ENCODE measurements at places on chromosomes 4 and X.

GRCh38 chrX:42837747-42838146, 59.8 kb upstream of the PPP1R2C start:
- no peak for DNase-seq

- DNase-seq: no peak
Measured at GRCh38 chr4:146585761-146586333, 52.8 kb upstream of the POU4F2 start.

- no peak for DNase-seq
Measured at GRCh38 chr4:174613979-174614378, 91.7 kb upstream of the HPGD start.

DNA sequence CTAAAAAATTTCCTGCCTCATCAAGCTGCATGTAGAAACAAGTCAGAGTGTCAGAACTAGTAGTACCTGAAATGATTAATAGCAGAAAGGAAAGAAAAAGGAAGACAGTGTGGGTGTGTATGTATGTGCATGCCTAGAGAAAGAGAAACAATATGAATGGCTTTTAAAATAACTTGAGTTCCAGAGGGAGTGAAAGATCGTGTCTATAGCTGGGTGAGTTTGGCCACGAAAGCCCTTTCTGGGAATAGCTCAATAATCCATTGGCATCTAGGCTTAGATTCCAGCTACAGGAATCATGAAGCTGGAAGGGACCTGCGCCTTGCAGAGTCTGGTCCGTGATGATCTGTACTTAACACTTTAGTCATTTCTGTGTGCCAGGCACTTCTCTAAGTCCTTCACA, 195.6 kb downstream of the RAPGEF2 start:
- DNase-seq: no peak

GRCh38 chr4:47372561-47372960, 90.9 kb downstream of the COMMD8 start:
- DNase-seq: no peak

GRCh38 chrX:68428431-68428830, 4.9 kb downstream of the OPHN1 start:
- no peak for DNase-seq

DNA sequence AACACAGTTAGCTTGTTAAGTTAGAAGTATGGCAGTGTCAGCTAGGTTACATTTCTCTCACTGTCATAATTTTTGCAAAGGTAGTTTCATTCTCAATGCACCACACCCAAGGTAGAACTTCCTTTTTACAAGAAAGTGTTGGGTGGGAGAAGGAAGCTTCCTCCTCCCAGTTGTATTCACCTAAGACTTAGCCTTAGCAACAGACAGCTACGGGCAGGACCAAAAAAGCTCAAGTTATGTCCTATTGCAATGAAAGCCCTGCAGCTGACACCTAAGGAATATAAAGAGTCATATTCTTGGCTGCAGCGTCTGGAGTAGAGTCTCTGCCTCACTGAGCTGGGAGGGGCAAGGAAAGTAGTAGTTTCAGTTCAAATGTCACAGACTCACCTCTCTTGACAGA, 25.1 kb upstream of the PRDM8 start:
- no peak for DNase-seq

DNA sequence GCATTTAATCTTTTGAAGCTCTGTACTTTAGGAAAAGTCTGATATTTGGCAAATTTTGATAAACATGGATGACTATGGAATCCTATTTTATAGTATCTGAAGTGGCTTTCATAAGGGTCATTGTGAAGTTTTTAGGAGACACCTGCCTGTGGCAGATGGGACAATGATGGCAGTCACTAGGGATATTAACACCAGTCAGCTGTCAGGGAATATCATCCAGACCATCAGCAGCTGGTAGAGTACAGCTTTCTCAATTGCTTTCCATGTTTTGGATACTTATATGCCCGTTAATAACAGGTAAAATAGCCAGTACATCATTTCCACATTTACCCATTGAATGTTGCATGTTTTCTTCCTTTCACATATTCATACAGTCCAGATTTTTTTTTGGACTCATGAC, 39.1 kb downstream of the NPNT start:
- DNase-seq: no peak

DNA sequence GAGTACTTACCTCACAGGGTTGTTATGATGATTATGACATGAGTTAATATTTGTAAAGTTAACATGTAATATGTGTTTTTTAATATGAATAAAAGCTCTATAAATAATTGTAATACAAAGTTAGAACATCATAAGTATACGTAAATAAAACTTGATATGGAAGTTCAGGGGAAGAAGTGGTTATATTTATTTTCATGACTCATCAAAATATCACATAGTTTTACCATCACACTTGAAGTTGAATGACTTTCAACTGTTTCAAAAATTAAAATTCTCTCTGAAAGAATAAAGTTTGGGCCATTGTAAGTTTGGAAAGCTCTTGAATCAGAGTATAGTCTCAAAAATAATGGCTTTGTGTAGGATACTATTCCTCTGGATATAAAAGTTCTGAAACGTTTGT, 8.3 kb downstream of the SH2D1A start:
- DNase-seq: no peak

DNA sequence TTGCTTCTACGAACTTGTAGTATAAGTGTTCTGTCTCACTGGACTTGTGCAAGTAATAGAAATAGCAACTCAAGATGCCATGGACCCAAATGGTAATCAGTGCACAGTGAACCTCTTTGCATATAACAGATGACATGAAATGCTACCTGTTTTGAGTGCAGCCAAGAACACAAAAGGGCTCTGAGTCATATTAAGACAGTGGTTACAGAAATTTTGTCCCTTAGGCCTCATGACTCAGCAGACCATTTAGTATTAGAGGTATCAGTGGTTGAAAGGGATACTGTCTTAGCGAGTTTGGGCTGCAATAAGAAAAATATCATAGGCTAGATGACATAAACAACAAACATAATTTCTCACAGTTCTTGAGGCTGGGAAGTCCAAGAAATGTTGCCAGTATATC, 502.9 kb upstream of the PCDH10 start:
- DNase-seq: peak; percentile 1

GRCh38 chr4:11079171-11079570, 349.5 kb downstream of the HS3ST1 start:
- no peak for DNase-seq

GRCh38 chrX:16427668-16428067, 222.3 kb upstream of the S100G start:
- no peak for DNase-seq

GRCh38 chr4:52111995-52112394, 60.9 kb downstream of the SPATA18 start:
- DNase-seq: no peak

DNA sequence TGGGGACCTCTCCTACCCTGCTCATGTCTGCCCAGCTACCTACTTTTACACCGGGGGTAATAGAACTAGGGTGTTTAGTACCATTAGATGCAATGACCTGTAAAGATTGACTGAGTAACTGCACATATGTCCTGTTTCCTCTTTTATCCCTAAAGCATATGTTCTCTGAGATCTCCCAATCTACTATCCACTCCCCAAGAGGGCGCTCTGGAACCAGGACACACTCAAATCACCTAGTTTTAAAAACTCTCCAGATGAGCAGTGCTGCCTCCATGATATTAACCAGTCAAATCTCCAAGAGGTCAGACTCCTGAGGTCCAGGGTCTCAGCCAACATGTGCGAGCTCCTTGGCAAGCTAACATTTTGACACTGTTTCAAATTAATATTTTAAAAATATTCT, 87.0 kb upstream of the TSPAN5 start:
- no peak for DNase-seq

- DNase-seq: no peak
Measured at GRCh38 chr4:149987330-149988086, 90.7 kb upstream of the DCLK2 start.

- DNase-seq: no peak
Measured at GRCh38 chr4:70979445-70980008, 13.9 kb upstream of the DCK start.

DNA sequence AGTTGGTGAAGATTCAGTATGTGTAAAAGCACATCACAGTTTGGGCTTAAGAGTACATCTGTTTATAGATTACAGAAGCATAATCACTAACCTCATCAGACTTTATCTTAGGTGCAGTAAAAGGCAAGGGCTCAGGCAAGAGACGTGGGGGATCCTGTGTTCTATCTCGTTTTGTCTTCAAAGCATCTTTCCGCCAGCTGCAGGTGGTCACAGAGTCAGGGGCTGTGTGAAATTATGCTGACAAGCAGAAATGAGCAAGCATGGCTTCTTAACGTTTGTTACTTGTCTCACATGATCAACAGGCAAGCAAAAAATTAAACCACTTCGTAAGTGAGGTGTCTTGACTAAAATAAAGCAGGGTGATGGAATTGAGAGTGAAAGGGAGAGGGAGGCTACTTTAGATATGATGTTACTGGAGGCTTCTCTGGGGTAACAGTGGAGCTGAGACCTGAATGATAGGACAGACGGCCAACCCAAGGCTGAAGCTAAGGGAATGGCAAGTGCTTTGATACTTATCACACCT, 1.4 kb upstream of the TEC start:
- no peak for DNase-seq

GRCh38 chr4:121936101-121936500, 15.8 kb downstream of the TRPC3 start:
- no peak for DNase-seq

DNA sequence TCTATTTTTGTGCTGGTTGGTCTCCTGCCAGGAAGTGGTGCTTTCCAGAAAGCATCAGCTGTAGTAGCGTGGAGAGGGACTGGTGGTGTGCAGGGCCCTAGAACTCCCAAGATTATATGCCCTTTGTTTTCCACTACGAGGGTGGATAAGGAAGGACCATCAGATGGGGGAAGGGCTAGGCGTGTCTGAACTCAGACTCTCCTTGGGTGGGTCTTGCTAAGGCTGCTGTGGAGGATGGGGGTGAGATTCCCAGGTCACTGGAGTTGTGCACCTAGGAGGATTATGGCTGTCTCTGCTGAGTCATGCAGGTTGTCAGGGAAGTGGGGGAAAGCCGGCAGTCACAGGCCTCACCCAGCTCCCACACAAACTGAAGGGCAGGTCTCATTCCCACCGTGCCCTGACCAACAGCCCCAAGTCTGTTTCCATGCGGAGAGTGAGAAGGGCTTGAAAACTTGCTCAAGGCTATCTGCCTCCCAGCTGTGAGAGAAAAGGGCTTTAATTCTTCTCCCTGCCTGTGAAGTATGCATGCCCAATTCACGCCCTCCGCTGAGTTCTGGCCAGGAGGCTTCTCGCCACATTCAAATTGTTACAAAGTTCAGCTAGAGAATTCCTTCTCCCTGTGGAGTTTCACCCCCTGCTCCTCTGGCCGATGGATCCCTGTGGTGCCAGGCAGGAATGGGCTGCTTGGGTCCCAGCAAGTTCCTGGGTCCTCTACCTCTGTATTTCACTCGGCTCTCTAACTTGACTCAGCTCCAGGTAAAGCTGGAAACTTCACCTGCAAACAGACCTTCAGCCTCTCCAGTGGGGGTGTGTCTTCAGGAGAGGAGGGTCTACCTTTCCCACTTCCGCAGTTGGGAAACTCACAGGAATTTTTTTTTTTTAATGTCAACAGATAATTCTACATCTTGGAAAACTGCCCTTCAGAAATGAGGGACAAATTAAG, 7.7 kb upstream of the CSTF2 start:
- DNase-seq: no peak

DNA sequence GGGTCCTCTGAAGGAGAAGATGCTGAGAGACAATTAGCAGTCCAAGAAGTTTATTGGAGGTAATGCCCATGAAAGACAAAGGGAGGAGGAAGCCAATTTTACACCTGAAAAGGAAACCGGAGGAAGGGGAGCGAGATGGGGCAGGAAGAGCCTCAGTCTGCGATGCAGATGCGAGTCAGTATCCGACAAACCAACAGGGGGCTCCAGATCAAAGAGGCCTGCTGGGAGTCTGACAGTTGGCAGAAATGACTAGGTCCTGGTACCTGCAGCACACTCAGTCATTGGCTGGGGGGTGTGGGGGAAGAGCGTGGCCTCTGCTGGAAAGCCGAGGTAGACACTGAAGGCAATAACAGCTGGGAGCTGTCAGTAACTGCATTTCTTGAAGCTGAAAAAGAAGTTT, 231.1 kb upstream of the CENPE start:
- DNase-seq: no peak

DNA sequence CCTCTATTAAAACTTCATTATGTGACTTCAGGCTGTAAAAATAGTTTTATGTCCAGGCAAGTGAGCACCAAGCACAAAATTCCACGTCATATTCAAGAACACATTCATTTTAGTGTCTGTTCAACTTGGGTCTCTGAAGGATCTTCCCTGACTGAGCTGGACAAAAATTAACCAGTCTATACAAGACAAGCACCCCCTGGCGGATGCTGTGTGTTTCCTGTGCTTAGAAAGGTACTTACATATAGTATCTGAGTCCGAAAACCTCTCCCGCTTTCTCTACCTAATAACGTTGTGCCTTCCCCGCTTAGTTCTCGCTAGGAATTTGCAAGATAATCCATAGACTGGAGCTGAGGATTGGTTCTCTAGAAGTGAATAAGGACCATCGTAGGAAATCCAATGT, 2214.5 kb upstream of the TENM3 start:
- peak; percentile 3 for DNase-seq

DNA sequence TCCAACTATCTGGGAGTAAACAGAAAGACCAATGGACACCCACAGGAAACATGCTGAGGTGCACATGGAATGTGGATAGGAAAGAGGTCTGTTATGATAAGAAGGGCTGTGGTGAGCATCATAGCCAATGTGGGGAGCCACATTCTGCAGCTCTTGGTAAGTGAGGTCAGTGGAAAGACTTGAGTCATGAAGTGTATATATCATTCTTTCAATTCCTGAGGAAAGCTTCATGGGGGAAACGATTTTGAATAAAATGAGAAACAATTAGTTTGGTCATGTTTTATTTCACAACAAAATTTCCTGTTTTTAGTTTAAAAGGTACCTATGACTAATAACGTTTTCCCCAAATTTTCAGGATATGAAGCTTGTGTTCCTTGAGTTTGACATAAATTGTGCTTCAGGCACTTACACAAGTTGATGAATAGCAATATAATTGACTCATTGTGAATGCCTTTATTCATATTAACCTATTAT, 41.4 kb upstream of the RASSF6 start:
- peak; percentile 76 for DNase-seq

GRCh38 chr4:173420324-173420752, 21.4 kb upstream of the SCRG1 start:
- no peak for DNase-seq

- DNase-seq: no peak
Measured at GRCh38 chrX:12423346-12423745, 285.1 kb downstream of the FRMPD4 start.

DNA sequence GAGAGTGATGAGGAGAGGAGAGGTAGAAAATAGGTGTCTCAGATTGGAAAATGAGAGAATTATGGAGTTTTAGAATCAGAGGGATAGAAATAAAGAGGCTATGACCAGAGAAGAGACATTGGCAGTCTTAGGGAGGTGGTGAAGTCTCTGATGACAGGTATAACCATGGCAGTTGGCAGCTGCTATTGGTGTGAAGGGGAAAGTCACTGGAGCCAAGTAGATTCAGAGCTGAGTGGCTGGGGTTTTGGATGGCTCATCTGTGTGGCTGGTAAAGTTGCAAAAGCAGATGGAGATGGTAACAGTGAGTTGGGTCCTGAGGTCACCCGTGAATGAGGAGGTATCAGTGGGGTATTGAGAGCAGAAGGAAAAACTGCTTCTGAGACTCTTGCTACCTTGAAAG, 46.5 kb downstream of the ANAPC4 start:
- DNase-seq: no peak

GRCh38 chr4:101037938-101038413, 309.4 kb downstream of the PPP3CA start:
- no peak for DNase-seq
